CD4-positive, alpha-beta memory T cell (primary cell): ENCODE measurements at places on chromosomes 1 and 21.
A peak's percentile ranks its signal among the peaks of the same experiment; 100 is the strongest.

DNA sequence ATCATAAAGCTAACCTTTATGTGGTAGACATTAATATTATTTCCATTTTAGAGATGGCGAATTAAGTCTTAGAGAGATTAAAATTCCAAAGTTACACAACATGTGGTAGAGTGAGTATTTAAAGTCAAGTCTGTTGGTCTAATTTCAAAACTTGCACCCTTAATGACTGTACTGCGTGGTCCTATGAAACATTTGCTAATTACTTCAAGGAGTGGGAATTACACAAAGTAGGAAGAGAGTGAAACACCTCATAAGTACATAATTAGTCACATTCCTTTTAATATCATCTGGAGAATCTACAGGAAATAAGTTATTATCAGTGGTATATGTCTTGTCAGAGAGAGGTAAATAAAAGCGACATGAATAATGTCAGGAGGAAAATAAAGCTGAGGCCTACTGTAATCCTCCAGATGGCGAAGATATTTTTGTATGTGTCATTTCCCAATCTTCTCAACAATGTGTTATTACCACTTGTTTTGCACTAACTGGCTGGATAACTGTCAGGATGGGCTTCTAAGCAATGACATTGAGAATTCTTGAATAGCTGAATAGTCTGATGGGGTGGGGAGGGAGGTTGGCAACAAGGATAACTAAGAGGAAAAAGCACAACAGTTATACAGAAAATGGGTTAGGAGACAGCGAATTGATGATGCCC lies 95.5 kb downstream of the TNFSF18 start:
- DNase-seq, result no peak

DNA sequence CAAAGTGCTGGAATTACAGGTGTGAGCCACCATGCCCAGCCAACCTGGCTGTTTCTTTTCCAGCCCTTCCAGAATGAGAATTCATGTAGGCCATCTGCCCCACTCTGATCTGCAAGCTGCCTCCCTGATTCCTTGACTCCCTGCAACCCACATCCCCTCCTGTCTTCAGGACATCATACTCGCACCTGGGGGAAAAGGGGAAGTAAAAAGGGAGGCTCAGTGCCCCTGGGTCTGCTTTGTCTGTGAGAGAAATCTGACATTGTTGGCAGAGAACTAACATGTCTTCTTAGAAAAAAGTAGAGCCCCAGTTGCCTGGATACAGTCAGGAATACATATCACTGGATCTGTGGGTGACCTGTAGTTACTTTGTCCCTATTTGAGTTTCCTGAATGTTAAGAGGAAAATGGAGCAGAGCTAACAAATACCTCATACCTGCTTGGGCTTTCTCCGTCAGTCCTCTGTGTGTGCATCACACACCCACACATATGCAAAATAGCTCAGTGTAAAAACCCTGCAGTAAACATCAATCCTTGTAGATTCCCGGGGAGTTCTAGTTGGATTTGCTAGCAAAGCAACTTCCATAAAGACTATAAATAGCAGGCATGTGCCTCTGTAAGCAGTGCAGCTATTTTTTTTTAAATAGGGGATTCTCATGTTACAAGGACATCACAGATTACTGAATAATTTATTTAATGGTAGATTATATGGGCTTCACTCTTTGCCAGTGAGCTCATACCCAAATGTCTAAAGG lies 62.9 kb downstream of the TEX35 start:
- no peak for DNase-seq

DNA sequence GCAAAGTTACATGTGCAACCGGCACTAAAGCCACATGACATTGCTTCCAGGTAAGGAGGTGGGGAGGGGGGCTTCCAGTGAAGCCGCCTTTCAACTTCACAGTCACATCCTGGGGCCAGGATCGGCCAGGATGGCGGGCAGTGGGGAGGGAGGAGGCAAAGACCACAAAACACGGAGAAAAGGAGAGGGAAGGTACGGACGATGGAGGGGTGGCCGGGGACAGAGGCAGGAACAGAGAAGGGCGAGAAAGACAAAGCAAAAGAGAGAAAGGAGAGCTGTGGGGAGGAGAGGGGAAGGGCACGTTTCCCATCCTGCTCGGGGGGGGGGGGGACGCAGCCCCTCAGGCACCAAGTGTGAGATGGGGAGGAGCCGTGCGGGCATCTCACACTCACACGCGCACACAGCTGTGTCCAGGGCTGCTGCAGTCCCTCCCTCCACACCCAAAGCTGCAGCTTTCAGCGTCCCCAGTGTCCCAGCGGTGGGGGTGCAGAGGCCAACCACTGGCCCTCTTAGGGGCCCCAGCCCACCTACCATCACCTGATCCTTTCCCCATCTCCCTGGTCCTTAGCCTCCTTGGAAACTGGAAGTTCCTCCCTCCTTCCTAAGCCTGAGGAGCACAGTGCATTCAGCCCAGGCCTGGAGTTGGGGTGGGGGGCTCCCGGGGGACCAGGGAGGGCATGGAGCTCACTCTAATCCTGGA lies 2.4 kb downstream of the SH2D5 start:
- DNase-seq, result no peak

GRCh38 chr1:224770336-224770693 lies 154.2 kb downstream of the CNIH3 start:
- no peak for DNase-seq

DNA sequence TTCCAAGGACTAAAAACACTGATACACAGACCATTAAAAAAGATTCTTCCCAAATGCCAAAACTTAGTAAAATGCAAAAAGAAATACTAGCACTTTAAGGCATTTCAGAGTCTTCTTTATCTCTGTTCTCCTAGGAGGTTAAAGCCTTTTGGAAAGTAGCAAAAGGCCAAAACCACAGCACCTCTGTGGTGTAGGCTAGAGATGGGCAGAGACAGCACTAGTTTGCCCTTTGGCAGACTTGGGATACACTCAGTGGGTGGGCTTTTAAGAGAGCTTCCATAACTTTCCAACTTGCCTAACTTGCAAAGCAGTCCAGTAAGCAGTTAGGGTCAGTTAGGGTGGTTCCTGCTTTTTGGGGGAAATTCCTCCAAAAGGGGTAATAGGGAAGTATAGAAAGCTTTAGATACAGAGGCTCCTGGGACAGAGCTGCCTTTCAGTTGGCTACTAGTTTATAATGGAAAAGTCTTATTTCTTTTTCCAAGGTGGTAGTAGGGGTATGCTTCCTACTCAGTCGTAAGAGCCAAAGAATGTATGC lies 17.9 kb upstream of the PTCH2 start:
- no peak for DNase-seq

GRCh38 chr1:167627865-167628641 lies 2.0 kb upstream of the RCSD1 start:
- peak; percentile 81 for DNase-seq

DNA sequence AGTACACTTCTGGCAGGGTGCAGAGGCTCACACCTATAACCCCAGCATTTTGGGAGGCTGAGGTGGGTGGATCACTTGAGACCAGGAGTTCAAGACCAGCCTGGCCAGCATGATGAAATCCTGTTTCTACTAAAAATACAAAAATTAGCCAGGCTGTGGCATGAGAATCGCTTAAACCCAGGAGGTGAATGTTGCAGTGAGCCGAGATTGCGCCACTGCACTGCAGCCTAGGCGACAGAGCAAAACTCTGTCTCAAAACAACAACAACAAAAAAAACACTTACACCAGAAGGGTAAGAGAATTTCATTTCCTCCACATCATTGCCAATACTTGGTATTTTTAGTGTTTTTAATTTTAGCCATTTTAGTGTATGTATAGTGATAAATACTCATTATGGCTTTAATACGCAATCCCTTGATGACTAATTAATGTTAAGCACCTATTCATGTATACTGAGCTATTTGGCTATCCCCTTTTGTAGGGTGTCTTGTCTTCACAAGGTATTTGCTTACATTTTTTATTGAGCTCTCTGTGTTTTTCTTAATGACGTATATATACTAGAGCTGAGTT lies 77.1 kb upstream of the TNR start:
- DNase-seq, result no peak

DNA sequence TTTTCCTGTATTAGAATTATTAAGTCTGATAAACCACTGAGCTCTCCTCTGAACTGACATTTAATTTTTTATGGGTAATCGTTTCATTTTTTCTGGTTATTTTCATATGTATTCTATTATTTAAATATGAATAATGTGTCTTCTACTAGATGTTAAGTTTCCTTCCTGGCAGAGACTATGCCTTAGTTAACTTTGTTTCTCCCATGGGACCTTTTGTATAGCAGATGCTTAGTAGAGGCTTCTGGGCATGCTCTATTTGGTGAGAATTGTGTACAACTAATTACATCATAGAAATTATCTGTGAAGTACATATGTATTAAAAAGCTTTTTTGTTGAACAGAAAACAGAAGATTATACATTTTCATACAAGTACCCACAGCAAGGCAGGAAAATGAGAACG lies 23.4 kb downstream of the CTBS start:
- no peak for DNase-seq

DNA sequence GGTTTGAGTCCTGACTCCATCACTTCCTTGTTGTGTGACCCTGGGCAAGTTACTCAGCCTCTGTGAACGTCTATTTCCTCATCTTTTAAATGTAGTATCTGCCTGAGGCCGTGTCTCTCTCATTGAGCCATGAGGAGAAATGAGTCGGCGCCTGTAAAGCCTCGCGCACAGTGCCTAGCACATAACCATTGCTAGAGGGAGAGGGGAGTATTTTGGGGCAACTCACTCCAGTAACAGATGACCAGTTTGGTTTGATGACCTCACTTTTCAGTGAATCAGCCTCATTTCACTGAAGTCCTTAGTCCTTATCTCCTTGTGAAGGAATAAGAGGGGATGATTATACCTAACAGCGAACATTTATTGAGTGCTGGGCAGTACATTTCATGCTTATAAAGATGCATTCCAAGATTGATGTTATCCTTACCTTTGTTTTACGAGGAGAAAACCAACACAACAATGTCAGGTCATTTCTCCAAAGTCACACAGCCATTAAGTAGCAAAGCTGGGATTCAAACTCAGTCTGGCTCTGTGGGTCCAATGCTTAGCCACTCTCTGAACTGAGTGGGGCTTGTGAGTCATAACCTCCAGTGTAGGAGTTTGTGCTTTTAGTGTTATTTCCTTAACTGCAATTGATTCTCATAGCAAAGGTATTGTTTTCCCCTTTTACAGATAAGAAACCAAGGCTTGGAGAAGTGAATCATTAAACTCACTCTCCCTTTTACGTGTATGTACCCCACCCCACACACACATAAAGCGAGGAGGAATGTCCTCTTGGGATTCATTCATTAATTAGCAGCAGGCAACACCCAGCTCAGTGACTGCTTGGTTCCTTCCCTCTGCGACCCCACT lies 25.9 kb downstream of the KCNC4 start:
- no peak for DNase-seq
